ENCODE measurements at places on chromosomes 4 and X.

- peak; percentile 35 for DNase-seq
These were observed 90.5 kb upstream of the RAPGEF2 start for GRCh38 chr4:159012381-159012780.

DNA sequence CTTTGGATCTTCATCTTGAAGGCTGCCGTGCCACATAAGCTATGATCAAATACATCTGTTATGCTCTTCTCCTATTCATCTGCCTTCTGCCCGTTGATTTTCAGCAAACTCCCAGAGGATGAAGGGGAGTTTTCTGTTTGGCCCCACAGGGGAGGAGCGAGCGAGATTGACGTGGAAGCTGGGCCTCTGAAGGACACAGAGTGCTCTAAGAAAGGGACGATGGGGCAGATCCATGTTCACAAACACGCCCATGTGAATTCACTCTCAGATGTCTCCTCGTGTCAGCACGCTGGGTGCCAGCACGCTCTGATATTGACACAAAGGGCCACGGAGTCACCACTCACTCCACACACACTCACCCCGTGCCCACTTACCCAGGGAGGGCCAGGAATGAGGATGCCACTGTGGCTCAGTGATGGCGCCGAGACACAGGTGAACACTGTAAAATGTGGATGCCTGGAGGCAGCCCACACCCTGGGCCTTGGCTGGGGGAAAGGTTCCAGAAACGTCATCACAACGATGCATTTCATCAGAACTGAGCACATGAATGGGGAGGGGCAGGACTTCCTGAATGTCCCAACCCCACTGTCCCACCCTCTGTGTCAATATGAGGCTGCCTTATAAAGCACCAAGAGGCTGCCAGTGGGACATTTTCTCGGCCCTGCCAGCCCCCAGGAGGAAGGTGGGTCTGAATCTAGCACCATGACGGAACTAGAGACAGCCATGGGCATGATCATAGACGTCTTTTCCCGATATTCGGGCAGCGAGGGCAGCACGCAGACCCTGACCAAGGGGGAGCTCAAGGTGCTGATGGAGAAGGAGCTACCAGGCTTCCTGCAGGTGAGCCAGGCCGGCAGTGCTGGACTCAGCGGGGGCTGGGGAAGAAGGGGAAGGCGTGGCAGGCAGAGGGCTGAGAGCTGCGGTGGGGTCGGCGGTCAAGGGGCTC is at the start of gene S100P:
TSS of gene S100P (plus strand) at position 648 of the 946 bp plus-strand sequence. CDS start at position 703, 55 bp downstream.
- no peak for DNase-seq

GRCh38 chr4:102641793-102642192 is 119.0 kb downstream of the MANBA start:
- no peak for DNase-seq

- DNase-seq = peak; percentile 28
These were observed 142.4 kb downstream of the ANXA5 start for GRCh38 chr4:121554382-121554781.

DNA sequence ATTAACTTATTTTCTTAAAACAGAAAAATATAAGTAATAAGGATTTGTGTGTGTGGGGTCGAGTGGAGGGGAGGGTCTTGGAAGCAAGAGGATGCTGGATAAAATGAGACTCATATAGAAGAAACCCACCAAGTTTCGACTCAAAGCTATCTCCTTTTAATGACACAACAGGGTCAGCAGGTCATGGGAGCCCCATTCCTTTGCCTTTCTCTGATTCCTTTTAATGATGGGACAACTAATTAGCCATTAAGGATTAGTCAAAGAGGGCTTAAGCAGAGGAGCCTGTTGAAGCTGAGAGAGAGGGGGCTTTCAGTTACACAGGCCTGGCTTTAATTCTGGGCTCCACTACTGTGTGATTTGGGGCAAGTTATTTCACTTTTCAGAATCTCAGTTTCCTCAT is 102.8 kb downstream of the GPR50 start:
- no peak for DNase-seq

- no peak for DNase-seq
These were observed 13.0 kb upstream of the TMEM156 start for GRCh38 chr4:39044956-39045826.

GRCh38 chr4:112897543-112897942 is 151.9 kb upstream of the ANK2 start:
- DNase-seq = no peak

DNA sequence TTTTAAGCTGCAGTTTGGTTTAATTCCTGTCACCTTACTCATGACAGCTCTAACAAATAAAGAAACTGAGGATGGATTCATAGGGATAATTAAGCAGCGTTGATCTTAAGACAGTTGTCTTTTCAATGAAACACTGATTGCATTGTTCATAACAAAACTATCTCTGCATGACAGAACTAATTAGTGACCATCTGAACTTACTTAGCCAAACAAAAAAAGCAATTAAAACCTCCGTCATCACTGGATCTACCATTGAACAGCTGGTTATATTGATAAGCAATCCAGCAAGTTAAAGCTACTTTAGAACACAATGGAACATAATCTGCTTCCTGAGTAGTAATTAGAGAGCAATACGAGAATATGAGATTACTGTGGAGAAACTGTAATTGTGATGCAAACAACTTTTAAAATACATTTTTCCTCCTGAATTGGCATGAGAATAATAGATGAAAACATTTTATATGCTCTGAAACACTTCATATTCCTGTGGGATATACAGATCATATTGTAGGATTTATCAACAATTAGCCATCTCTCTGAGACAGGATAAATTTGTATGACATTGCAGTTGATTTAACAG is 2576.8 kb downstream of the PCDH7 start:
- DNase-seq = no peak

GRCh38 chrX:32868524-32868895 is 342.8 kb downstream of the DMD start:
- DNase-seq = no peak

DNA sequence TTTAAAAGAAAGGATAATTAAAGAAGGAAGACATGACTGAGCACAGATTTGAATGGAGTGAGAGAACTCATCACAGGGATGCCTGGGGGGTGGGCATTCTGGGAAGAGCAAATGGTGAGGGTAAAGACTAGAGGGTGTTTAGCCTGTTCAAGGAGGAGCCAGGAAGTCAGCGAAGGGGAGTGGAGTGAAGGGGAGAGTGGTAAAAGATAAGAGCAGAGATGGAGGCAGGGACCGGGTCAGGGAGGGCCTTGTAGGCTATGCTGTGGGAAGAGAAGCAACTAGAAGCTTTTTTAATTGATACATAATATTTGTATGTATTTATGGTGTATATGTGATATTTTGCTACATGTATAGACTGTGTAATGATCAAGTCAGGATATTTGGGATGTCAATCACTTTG is 2.2 kb upstream of the VGLL1 start:
- no peak for DNase-seq

DNA sequence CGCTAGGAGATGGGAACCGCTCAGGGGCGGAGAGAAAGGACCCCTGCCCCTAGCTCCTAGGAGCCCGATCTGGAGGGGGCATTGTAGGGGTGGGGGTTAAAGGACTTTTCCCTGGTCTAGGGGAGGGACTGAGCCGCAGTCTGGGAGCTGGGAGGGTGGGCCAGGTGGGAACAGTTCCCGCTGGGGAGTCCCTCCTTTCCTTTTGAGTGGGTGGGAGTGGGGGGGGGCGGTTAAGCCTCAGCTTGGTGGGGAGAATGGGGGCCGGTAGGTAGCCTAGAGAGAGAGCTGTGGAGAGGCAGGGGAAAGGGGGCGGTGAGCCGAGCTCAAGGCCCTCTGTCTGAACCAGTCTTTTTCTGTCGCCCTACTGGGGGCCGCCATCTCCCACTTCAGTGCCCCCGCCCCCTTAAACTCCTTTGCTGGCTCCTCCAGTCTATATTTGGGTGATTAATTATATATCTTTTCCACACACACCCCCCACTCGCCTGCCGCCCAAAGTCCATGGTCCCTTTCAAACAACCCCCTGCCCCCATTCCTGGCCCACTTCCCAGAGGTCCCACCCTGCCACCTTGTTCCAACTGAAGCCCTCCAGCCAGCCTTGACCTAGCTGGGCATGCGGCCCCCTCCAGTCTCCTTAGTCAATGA is 822 bp downstream of the ZNF275 start:
- no peak for DNase-seq

DNA sequence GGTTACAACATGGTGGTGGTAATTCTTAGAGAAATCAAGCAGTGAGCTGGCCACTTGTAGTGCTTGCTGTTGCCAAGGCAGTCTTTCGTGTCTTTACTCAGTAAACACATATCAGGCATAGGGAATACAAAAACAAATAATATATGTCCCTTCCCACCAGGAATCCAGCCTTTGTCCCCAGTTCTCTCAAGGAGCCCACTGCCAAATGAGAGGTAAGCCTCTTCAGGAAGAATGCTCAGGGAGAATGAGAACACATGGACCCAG is 421 bp upstream of the PLAC1 start:
- DNase-seq = no peak

GRCh38 chr4:110071466-110071865 is 126.9 kb downstream of the ELOVL6 start:
- no peak for DNase-seq

GRCh38 chr4:168707205-168707604 is 210.4 kb downstream of the PALLD start:
- DNase-seq = no peak

GRCh38 chr4:162793004-162793403 is 373.7 kb downstream of the NAF1 start:
- no peak for DNase-seq

DNA sequence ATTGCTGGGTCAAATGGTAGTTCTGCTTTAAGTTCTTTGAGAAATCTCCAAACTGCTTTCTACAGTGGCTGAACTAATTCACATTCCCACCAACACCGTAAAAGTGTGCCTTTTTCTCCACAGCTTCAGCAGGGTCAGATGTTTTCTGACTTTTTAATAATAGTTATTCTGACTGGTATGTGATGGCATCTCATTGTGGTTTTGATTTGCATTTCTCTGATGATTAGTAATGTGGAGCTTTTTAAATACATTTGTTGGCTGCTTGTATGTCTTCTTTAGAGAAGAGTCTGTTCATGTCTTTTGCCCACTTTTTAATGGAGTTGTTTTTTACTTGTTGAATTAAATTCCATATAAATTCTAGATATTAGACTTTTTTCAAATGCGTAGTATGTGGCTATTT is 257.5 kb upstream of the ANKRD50 start:
- peak; percentile 18 for DNase-seq

GRCh38 chrX:53713987-53714579 is 27.6 kb upstream of the HUWE1 start:
- no peak for DNase-seq

GRCh38 chrX:34058005-34058404 is 74.1 kb downstream of the FAM47A start:
- no peak for DNase-seq

DNA sequence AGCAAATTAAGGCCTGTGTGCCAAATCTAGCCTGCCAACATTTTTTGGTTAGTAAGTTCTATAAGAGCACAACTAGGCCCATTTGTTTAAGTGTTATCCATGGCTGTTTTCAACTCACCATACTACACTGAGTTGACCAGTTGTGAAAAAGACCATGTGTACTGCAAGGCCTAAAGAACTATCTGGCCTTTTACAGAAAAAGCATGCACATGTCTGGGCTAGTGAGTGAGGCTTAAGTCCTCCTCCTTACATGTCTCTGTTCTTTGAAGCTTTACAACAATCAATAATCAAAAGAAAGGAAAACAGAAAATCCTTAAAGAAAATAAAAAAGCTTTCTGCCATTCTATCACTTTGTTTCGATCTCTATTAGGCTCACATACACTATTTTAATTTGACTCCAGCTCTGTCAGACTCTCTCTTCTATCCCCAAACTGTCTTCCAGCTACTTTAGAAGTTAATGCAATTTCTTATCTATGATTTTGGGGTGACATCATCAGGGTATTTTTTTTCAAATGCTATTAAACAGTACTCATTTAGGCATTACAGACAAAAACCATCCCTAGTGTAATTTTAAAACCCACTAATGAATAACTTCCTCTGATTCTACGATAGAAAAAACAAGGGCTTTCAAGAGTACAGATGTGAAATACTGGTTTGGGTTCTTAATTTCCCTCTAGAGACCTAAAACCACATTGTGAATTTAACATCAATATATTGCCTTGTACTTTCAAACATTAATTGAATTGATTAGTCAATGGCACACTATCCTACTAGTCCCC is 161.8 kb downstream of the MAB21L2 start:
- no peak for DNase-seq

- no peak for DNase-seq
These were observed 1.8 kb upstream of the DOCK11 start for GRCh38 chrX:118493653-118494297.

DNA sequence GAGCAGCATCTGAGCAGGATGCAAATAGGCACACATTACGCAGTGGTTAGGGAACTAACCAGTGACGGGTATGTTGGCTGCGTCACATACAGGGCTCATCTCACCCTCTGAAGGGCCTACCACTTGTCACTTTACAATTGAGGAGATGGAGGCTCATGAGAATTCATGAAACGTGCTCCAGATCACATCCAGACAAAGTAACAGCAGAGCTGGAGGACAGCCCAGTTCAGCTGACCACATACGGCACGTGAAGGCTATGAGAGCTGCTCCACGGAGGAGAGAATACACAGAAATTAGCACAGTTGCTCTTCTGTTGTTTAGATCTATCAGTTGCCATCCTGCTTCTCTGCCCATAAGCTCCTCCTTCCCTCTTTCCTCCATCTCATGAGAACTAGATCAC is 78.4 kb downstream of the FAM9B start:
- peak; percentile 6 for DNase-seq

- DNase-seq = no peak
These were observed 498.1 kb upstream of the FSTL5 start for GRCh38 chr4:162661913-162662312.

GRCh38 chr4:122603156-122603574 is 17.7 kb downstream of the IL21 start:
- DNase-seq = no peak

GRCh38 chr4:27088491-27088890 is 227.8 kb downstream of the STIM2 start:
- no peak for DNase-seq

- DNase-seq = no peak
These were observed 5.9 kb downstream of the APOO start for GRCh38 chrX:23901805-23902204.

DNA sequence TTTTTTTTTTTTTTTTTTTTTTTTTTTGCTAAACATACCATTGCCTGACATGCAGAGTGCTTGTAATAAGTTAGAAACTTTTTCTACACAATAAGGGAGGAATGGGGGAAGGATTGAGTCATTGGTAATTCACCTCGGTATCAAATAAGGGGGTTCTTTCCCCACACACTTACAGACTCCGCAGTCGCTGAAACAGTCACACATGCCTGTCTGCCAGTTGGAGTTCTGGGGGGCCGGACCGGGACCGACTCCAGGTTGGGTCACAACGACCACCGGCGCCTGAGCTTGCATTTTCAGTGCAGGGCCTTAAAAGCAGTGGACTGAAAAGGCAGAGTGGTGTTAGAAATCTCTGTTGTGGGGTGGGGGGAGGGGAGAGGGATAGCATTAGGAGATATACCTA is 6.9 kb downstream of the PLAC8 start:
- DNase-seq = no peak

DNA sequence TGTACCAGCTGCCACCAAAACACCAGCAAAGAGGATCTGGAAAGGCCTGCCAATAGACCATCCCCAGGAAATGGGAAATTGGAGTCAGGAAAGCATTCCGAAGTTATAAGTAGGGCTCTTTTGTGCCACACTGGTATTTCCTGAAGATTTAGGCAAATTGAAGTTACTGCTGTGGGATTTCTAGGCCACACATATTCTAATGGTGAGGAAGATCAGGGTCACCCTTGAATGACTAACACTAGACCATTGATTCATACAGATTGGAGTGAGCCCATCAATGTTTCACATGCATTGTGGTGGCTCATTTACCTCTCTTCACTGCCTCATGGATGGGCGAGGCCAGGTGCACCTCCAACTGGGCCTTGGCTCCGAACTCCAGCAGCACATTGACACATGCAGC is 22.6 kb downstream of the ASB11 start:
- no peak for DNase-seq

GRCh38 chrX:57595381-57595811 is 3.6 kb downstream of the ZXDB start:
- no peak for DNase-seq

Measured in GM04504 (cell line).